Activated CD4-positive, alpha-beta memory T cell treated with anti-CD3 and anti-CD28 coated beads for 36 hours (primary cell): ENCODE measurements at places on chromosomes 3 and 15.

- no peak for DNase-seq
Observed at GRCh38 chr15:62618432-62618831, 424.1 kb upstream of the TPM1 start.

DNA sequence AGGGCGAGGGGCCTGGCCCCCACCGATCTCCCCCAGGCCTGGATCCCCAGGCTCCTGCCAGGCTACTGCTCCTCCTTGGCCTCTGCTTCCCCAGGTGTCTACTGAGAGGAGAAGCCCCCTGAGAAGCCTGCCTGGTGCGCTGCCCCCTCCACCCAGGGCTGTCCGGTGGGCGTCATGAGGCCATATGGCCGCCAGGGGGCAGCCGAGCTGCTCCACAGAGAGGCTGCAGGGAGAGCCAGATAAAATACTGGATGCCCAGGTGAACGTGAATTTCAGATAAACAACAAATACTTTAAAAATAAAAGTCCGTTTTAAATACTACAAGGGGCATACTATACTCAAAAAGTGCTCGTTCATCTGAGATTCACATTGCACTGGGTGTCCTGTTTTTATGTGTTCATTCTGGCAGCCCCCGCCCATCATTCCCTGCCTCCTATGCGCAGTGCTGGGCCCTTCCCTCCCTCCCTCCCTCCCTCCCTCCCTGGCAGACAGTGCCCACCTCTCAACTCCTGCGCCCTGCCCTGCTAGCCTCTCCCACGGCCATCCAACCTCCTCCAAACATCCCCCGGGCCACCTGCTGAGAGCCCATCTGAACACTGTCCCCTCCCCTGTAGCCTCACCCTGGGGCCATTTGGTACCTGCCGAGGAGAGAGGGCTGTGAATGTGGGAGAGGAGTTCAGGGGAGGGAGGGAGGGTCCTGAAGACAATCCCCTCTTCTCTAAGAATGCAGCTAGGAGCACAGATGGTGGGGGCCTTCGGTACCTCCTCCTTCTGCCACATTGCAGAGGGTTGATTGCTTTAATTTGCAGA lies 29.6 kb downstream of the PSTPIP1 start:
- DNase-seq: peak; percentile 72

DNA sequence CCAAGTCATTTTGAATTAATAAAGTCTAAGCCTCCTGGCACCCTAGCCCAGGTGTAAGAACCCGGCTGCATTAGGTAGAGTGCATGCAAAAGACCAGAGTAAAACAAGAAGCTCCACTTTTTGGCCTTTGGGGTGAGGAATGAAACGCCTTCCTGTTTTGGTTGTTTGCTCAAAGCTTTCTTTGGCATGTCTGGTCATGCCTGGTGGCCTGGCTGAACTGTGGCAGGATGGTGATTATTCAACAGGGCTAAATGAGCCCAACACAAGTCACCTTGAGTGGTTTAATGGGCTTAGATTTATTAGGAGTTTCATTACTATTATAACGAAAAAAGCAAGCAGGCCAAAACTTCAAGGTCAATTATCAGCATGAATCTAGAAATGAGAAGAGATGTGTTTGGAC lies 40.9 kb upstream of the LDHAL6B start:
- no peak for DNase-seq

DNA sequence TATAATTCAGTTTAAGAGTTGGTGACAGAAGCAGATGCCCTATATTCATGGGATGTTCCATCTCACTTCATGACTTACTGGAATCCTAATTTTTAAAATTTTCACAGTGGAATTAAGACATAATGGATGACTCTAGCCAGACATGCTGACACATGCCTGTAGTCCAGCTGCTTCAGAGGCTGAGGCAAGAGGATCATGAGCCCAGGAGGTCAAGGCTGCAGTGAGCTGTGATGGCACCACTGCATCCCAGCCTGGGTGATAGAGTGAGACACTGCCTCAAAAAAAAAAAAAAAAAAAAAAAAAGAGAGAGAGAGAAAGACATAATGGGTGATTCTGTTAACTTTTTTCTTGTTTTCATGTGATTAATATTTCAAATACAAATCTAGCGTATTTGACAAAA lies 123.6 kb downstream of the KLHL25 start:
- no peak for DNase-seq

- no peak for DNase-seq
Observed at GRCh38 chr3:24375947-24376384, 118.7 kb downstream of the THRB start.

DNA sequence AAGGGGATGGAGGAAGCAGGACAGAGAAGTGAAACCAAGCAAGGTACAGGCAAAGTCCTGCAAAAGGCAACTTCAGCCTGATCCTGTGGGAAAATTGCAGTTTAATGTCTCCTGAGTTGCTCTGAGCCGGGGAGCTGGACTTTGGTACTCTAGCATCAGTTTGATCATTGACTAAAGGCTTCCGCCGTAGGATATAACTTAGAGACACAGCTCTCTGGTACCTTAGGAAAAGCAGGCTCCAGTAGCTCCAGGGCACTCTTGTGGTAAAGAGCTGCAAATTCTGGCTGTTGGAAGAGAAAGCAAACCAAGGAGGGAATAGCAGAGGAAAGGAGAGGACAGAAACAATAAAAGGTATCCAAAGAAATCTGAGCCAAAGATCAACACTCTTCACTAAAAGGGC lies 521.1 kb downstream of the PLOD2 start:
- DNase-seq: no peak

- DNase-seq: no peak
Observed at GRCh38 chr15:94041746-94042145, 189.6 kb upstream of the MCTP2 start.

GRCh38 chr3:30970183-30970582 lies 75.7 kb upstream of the GADL1 start:
- DNase-seq: no peak

- no peak for DNase-seq
Observed at GRCh38 chr3:45170096-45170495, 23.9 kb upstream of the CDCP1 start.

DNA sequence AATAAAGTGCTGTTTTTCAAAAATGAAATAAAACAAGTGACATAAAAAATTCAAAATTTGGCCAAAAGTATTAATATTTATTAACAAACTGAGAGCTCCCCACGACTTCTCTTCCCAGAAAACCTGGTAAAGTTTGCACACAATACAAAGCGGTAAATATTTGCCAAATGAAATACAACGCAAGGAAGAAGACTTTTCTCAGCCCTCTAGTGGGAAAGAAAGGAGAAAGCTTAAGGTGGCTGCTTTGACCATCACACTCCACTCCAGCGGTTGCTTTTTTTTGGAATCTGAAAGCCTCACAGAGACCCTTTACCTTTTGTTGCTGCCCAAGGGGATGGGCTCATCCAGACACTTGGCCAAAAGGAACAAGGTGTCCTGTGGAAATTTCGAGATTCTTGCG lies 1.1 kb upstream of the GK5 start:
- no peak for DNase-seq

GRCh38 chr3:25229586-25229985 lies 198.5 kb upstream of the RARB start:
- DNase-seq: no peak

DNA sequence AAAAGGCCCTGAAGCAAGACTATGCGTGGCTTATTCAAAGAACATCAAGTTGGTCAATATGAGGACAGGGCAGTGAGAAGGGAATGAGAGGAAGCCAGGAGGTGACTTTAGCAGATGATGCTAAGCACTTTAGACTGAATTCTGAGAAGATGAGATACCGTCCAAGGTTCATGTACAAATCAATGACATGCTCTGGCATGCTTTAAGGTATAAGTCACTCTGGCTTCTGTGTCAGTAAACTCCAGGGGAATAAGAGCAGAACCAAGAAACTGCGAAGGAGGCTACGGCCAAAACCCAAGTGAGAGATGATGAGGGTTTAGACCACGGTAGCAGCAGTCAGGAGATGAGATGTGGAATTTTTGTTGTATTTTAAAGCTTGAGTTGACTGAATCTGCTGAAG lies 8.9 kb upstream of the CCDC50 start:
- DNase-seq: no peak

DNA sequence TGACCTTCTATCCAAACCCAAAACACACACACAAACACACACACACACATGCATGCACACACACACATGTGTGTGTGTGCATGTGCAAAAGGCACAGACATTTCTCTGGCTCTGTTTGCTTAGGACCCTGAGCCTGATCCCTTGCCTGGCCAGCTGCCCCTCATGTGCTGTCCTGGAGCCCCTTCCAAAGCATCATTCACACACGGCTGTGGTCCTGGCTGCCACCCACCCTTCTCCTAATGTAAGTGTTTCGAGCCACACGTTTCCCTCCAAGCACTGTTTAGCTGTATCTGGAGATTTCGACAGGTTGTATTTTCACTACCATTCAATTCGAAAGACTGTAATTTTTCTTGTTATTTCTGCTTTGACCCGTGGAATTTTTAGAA lies 45.8 kb upstream of the KLF13 start:
- no peak for DNase-seq

DNA sequence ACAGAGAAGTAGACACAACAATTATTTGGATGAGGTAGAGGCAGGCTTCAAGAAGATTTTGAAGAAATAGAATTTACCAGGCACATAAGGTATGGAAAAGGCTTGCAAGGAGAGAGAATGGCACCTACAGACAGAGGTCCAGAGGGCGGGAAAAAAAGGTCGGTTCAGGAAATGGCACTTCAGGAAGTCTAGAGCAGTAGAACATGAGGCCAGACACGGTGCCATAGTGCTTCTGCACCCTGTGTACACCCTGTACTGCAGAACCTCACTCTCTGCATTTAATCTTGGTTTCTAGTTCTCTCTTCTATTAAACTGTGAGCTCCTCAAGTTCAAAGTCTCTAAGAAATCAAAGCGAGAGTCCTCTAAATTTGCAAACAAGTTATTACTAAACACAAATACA lies 113.4 kb upstream of the C2CD4B start:
- DNase-seq: no peak

GRCh38 chr15:57306944-57307411 lies 69.3 kb upstream of the CGNL1 start:
- DNase-seq: no peak
